CD4-positive, alpha-beta T cell treated with Interleukin-17A for 4 hours (primary cell): ENCODE measurements at places on chromosomes 6 and 20.
A peak's percentile ranks its signal among the peaks of the same experiment; 100 is the strongest.

DNA sequence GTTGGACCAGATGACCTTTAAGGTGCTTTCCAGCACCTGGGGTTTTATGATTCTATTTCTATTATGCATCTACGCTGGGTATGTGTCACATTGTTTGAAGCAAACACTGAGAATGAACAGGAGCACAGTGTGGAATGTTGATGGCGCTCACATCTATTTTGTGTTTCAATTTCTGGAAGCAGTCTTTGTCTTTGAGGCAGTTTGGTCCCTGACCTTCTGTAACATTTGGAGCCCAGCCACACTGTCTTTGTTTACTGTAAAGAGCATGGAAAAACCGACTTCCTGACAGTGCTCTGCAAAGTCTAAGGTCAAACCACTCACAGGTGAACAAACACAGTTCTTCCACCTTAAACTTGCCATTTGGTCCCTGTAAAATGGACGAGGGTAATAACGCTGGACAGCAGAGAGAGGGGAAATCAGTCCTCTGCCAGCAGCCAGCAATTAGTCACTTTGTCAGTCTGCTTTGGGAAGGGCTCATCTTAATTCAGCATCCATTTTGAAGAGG is 155.5 kb downstream of the PRL start:
- no peak for DNase-seq

DNA sequence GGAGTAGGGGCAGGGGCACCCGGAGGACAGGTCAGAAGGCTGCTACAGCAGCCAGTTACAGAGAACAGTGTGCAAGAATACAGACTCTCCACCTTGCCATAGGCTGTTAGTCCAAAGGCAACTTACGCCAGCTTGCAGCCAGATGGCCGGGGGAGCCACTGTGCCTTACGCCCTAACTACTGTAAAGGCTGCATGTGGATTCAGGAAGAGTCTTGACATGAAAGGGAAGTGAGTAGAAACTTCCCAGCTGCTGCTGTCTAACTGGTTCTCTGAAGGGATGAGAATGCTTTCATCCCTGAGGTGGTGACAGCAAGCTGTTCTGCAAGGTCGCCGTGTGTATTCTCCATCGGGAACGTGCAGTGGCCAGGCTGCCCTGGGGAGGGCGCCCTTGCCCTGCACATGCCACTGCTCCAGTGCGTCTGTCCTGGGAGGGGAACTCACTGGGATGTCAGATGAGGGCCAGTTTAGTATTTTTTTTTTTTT is 46.1 kb downstream of the LYRM4 start:
- DNase-seq, result peak; percentile 7

DNA sequence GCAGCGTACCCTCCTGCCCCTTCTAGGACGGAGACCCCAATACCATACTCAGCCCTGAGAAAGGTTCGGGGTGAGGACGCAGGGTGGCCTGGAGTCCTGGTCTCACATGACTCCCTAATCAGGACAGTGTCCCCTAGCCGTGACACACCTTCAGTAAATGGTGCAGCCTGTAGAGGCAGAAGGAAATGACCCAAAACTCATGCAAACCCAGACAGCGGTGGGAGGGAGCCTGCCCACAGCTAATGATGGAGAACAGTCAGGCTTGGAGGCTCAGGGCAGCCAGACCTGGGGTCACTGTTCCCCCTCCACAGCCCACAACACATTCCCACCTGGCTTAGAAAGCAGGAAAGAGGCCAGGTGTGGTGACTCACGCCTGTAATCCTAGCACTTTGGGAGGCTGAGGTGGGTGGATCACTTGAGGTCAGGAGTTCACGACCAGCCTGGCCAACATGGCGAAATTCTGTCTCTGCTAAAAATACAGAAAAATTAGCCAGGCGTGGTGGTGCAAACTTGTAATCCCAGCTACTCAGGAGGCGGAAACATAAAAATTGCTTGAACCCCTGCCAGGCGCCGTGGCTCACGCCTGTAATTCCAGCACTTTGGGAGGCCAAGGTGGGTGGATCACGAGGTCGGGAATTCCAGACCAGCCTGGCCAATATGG is 8.8 kb upstream of the HMGA1 start:
- DNase-seq, result no peak

GRCh38 chr20:56957737-56958553 is 308.5 kb downstream of the BMP7 start:
- no peak for DNase-seq

GRCh38 chr6:147506704-147507114 is 1.8 kb upstream of the SAMD5 start:
- peak; percentile 9 for DNase-seq

- no peak for DNase-seq
These were observed 76.1 kb downstream of the DTD1 start for GRCh38 chr20:18663932-18664331.

- DNase-seq, result no peak
These were observed 88.4 kb upstream of the CEP85L start for GRCh38 chr6:118739696-118740353.

DNA sequence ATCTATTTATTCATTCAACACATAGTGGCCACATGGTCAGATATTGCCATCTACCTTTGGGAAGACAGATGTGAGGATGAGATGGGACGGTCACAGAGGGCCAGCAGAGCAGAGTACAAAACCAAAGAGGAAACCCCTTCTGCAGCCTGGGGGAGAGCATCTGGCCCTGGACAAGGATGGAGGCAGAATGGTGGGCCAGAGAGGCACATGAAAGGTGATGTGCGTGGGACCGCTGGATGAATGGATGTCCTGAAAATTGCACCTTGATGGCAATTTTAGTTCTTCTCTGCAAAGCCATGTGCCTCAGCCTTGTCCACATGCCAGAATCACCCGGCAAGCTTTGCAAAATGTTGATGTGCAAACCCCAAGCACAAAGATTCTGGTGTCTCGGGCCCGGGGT is 77.4 kb upstream of the CD93 start:
- no peak for DNase-seq
